Lower leg skin (tissue), 4 donors: ENCODE measurements at places on chromosomes 7 and 10. TPM values are rescaled to one million over a fixed set of nuclear protein-coding genes. Genes with fewer than 3 reads are reported as not detected.
A peak's percentile ranks its signal among the peaks of the same experiment; 100 is the strongest.

DNA sequence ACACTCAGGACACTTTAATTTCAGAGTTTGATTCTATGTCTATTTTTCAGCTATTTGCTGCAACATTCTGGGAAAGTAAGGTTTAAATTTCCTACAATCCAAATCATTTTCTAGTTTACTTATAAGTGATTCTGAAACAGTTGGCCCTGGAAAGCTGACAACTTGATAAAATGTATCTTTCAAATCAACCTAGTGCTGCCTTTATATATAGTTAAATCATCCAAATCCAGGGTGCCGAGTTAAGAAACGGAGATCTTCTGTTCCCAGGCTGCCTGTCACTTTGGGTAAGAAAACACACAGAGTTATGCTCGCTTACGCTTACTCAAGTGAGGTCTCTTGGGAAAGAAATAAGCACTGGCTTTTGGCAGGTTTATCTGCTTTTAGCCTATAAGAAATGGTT, 175.0 kb downstream of the POU6F2 start:
- no peak for DNase-seq

The ANKRD1 gene
- not detected for total RNA-seq

DNA sequence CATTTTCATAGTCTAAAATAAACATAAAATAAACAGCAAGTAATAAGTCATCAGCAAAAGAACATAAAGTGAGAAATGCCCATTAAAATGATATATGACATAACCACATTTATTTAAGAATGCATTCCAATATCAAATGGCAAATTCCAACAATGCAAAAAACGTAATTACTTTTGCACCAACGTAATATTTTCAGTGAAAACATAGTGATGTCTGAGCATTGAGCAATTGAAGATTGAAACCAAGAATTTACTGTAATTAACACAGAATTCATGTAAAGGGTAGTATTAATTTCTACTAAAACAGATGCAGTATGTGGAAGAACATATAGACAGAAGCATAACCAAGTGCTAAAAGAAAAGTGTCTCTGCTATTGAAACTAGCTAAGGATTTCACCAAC, 123.0 kb upstream of the TNS3 start:
- no peak for DNase-seq

The MRPL32 gene
- total RNA-seq: 23.9 TPM

DNA sequence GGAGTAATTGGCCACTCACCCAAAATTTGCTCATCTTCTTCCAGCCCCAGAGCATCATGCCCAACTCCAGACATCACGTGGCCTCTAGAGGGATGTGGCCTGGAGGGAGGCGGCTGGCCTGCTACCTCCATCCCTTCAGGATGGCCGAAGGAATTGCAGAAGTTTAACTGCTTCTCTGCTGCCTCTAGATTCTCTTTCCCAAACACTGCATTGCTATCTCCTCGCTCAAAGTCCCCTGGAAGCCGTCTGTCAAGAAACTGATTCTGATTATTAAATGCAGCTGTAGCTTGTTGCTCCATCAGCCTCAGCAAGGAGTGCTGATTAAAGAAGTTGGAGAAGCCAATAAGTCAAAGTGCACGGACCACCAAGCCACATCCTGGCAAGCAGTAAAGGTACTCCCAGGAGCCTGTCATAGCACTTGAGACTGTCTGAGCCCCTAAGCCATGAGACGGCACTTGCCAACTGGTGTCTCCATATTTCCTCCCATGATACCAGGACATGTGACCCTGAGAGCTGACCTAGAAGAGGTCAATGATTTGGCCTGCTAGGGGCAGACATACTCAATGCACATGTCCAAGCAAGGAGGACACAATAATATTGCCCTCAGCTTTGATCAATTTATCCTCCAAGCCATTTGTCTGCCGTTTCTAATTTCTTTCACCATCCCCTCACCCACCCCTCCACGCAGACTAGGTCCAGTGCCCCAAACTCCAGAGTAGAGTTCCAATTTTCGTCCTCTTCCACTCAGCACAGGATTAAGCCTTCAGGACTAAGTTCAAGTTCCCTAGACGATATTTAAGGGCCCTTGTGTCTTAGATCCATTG, 84.2 kb downstream of the TBXAS1 start:
- no peak for DNase-seq

The HYAL4 gene
- not detected for total RNA-seq

- DNase-seq: no peak
These were observed 1167.7 kb downstream of the XPNPEP1 start for GRCh38 chr10:108755646-108756045.

DNA sequence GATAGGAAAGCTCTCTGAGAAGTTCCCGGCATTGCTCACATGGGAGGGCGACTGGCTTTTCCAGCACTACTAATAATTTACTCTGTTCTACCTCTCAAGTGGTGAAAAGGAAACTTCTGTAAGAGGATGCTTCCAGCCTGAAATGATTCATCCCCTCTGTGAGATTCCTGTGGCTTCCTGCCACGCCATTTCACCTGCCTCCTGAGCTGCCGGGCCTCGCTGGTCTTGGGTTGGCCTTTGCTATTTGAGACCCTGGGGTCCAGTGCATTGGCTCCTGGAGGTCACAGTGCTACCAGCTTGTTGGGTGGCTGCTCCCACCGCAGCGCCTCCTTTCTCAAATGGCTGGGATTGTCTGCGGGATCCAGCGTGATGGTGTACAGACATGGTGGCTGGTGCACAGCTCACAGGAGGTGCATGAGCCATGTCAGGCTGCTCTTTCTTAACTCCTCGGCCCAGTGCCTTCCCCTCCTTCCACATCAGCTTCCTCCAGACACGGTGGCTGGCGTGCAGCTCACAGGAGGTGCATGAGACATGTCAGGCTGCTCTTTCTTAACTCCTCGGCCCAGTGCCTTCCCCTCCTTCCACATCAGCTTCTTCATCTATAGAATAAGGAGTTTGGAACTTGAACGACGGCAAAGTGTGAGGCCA, 42.9 kb upstream of the PCBD1 start:
- DNase-seq: no peak

GRCh38 chr7:124369310-124369709, 336.4 kb upstream of the TMEM229A start:
- no peak for DNase-seq

The AKR1E2 gene
- 0.91 TPM for total RNA-seq

- DNase-seq: peak; percentile 72
These were observed 112.5 kb downstream of the SVIL start for GRCh38 chr10:29522061-29522855.

- peak; percentile 36 for DNase-seq
These were observed 92.9 kb downstream of the SMURF1 start for GRCh38 chr7:99050971-99051370.

The AKAP9 gene
- 68.1 TPM for total RNA-seq

DNA sequence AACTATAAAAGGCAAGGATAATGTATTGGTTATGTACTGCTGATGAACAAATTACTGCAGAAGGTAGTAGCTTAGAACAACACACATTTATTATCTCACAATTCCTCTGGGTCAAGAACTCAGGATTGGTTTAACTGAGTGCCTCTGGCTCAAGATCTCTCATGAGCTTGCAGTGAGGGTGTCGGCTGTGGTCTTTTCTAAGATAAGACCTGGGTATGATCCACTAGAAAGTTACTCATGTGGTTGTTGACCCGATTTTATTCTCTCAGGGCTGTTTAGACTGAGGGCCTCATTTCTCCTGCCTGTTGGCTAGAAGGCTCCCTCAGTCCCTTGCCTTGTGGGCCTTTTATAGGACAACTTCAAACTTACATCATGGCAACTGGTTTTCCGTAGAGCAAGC, 86.7 kb downstream of the VWDE start:
- no peak for DNase-seq

The PHKG1 gene
- total RNA-seq: 1.6 TPM

The FEZF1 gene
- total RNA-seq: not detected

The ADCY1 gene
- total RNA-seq: 0.74 TPM

The SLC13A1 gene
- not detected for total RNA-seq

- DNase-seq: peak; percentile 61
These were observed 92.8 kb downstream of the WDR37 start for GRCh38 chr10:1148855-1149605.

GRCh38 chr10:685613-686012, 3.9 kb downstream of the DIP2C start:
- DNase-seq: no peak

DNA sequence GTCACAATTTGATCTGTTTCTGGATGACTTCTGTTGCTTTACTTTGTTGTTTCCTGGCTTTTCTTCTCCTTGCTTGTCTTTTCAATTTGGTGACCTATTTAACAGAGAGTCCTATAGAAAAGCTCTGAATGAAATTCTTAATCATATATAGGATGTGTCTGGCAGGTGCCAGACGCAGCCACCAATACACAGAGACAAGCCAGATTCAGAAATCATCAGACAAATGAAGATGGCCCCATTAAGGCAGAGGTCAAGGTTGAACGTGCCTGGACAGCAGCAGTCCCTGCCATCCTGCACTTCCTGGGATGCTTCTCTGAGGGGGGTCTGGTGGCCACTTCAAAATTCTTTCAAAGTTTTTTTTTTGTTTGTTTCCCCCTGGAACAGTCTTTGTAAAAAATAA, 846.7 kb upstream of the COBL start:
- no peak for DNase-seq

The RET gene
- total RNA-seq: 0.04 TPM

DNA sequence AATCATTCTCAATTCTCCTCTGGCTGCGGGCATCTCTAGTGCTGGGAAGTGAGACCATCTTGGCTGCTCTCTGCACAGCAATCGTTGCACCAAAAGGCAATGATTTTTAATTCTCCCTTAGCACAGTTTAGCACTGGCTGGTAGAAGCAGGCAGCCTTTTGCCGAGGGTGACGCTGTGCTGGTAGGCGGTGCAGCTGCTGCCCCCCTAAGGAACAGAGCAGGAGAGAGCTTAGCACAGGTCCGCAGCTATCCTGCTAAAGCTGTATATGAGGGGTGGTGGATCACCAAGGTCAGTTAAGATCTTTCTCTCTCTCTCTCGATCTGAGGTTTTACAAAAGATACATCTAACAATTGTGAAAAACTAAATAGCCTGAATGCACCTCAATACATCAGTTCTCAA, 390.1 kb downstream of the GATA3 start:
- no peak for DNase-seq

The CPED1 gene
- 3.5 TPM for total RNA-seq
